ENCODE measurements at places on chromosomes 7 and 10.

- DNase-seq, result peak; percentile 10
Measured at GRCh38 chr7:1716263-1717094, 46.4 kb downstream of the ELFN1 start.

GRCh38 chr7:71267734-71268469, 136.0 kb downstream of the GALNT17 start:
- no peak for DNase-seq

GRCh38 chr10:131452926-131453720, 141.6 kb upstream of the TCERG1L start:
- no peak for DNase-seq

DNA sequence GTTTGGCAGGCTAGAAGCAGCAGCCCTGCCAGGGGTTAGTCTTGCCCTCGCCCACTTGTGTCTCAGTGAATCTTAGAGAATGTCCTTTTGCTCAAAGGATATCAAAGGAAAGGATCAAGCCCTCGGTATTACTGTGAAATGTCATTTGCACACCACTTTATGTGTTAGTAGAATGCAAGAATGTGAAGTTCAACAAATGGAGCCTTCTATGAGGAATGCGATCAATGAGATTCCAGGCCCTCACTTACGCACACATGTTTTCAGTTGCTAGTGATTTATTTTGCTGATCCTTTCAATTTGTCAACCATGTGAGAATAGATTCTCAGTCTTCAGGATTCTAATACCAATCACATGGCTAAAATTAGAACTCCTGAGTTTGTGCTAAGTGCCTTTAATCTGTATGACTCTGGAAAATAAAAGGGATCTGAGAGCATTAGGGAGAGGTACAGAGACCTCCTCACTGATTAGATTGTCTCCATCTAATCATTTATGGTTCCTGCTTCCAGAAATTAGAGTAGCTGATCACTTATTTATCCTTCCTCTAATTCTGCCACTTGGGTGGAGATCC, 123.0 kb upstream of the SP4 start:
- DNase-seq, result no peak

DNA sequence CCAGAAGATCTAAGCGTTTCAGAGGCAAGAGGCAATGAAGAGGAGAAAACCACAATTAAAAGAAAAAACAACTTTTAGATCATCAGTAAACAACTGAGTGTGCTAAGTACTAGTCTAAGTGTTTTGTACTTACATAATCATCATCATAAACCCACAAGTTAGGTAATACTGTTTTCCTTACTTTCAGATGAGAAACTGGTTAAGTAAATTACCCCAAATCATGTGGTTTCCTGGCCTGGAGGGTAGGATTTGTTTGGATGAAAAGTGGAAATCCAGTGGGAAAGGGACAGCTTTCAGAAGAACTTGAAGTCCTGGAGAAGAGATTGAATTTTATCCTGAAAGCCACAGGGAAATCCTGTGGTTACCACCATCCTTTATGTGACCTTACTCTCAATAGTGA, 463.3 kb downstream of the LRMDA start:
- DNase-seq, result no peak

DNA sequence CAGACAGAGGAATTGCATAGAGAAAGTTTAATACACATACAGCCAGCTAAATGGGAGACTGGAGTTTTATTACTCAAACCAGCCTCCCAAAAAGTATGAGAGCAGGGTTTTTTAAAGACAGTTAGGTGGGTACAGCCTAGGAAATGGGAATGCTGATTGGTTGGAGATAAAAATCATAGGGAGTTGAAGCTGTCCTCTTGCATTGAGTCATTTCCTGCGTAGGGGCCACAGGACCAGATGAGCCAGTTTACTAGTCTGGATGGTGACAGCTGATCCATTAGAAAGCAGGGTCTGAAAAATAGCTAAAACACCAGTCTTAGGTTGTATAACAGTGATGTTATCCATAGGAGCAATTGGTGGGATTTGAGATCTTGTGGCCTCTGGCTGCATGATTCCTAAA, 76.1 kb upstream of the POM121L12 start:
- no peak for DNase-seq

GRCh38 chr10:85635650-85636049, 730.9 kb downstream of the GRID1 start:
- DNase-seq, result no peak

DNA sequence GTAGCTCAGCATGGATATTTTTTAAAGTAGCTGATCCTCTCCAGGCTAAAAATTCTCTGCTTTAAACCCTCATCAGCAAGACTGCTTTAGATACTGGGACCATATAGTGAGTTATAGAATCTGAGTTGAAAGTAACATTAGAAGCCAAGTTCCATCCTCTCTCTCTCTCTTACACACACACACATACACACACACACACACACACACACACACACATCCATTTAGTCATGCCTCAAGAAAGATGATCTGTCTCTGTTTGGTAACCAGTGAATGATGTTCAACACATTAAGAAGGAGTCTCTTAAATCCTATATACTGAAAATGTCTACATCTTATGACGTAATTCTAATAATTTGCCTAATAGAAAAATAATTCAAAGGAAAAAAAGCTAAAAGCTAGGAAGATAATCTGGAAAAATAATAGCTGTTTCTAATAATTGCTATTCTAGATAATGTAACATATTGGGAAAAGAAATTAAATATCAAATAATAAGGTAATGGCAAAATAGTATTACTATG, 16.9 kb upstream of the ATP6V0A4 start:
- peak; percentile 19 for DNase-seq

GRCh38 chr7:116426428-116427156, 72.9 kb upstream of the CAV2 start:
- peak; percentile 90 for DNase-seq

GRCh38 chr7:79471283-79471682, 17.8 kb upstream of the MAGI2 start:
- peak; percentile 22 for DNase-seq

DNA sequence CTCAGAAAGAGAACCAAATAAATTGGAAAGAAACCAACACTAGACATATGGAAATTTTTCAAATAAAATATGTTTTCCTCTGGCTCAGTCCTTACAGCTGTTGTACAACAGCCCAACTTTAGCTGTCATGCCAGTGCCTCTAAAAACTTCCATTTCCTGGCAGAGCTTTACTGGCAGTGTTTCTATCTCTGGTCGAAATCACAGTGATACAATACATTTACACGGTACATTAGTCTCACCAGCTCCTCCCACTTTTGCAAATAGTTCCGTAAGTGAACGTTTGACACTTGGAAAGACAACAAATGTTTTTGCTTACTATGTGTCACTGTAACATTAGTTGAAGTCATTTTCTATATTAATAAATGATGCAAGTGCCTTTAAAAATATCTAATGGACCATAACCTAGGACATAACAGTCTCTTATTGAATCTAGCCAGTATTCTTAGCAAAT, 29.8 kb downstream of the BCAP29 start:
- no peak for DNase-seq

DNA sequence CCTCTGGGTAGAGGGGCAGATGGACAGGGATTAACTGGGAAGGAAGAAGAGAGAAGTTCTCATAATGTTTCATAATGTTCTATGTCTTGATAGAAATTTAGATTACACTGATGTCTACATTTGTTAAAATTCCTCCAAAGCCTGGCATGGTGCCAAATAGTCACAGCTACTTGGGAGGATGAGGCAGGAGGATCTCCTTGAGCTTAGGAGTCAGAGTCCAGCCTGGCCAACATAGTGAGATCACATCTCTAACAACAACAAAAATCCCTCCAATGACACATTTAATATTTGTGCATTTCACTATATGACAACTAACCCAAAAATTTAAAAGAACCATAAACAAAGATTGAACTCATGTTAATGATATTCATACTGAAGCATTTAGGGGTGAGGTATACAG, 33.0 kb upstream of the PPP1R3C start:
- peak; percentile 63 for DNase-seq

DNA sequence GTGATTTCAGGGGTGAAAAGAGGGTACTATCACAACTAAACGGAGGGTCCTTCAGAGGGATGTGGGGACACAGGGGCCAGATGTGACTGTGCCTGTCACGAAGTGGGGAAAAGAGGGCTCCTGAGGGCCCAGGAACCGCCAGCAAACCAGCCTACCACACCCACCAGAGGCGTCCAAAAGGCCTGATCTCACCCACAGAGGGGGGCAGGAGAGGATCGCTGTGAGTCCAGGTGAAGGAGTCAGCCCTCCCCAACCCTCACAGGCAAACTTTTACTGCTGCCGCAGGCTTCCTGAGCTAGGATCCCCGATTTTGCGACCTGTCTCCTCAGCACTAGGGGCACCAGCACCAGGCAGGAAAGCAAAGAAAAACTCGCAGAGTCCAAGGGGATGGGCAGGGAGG, 64.7 kb downstream of the HIPK2 start:
- no peak for DNase-seq

- no peak for DNase-seq
Measured at GRCh38 chr7:63521-64021, 128.8 kb upstream of the FAM20C start.

- peak; percentile 63 for DNase-seq
Measured at GRCh38 chr10:37860494-37861190, 3.2 kb upstream of the ZNF248 start.

DNA sequence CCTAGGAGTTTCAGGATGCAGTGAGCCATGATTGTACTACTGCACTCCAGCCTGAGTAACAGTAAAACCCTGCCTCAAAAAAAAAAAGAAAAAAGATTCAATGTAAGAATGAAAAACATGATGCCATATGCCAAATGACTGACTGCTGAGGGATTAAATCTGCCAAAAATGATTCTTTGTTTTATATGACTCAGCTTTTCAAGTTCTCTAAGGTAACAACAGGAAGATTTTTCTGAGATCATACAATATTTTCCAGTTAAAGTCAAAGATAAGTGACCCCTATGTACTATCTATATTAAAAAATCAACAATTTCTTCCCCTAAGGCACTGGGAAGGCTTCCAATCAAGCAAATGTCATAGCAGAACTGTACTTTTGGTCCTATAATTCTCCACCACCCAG, 271.2 kb upstream of the IMMP2L start:
- DNase-seq, result peak; percentile 65

GRCh38 chr7:21160401-21160800, 267.5 kb upstream of the SP4 start:
- DNase-seq, result no peak

DNA sequence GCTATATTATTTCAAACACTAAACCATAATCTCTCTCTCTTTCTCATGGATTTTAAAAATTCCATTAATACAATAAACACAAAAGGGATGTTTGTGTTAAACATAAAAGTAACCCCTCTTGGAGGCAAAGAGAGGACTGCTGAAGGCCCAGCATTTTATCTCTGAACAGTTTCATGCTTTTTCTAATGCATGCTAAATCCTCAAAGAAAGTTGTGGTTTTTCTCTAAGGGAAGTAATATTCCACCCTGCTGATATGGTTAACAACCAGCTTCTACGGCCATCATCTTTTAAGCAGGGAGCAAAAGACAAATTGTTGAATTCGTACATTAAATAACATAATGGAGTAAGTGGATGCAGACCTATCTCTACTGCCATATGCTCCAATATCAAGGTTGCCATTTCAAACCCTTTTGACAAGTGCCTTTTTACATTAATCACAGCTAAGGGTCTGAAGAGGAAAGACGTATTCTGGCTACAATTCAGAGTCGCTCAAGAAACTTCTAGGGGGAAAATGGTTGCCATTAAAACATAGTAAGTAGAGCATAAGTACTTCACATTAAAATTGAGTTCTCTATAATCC, 103.1 kb downstream of the SLC25A13 start:
- DNase-seq, result no peak

- no peak for DNase-seq
Measured at GRCh38 chr7:41956705-41957104, 253.8 kb upstream of the INHBA start.

DNA sequence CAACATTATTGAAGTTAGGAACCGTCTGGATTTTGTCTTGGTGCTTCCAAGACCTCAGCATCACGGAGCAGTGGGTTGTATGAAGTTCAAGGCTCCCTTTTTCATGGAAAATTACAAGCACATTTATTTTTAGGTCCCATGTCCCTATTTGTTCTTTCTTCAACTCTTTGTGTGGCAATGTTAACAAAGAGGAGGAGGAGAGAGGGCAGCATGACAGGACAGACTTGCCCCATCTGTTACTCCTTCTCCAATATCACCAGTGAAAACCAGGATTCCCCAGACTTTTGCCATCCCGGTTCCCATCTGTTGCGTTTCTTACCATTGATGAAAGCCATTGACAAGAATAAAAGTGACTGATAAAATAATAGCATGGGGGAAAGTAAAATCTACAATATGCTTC, 28.6 kb downstream of the EEPD1 start:
- no peak for DNase-seq

DNA sequence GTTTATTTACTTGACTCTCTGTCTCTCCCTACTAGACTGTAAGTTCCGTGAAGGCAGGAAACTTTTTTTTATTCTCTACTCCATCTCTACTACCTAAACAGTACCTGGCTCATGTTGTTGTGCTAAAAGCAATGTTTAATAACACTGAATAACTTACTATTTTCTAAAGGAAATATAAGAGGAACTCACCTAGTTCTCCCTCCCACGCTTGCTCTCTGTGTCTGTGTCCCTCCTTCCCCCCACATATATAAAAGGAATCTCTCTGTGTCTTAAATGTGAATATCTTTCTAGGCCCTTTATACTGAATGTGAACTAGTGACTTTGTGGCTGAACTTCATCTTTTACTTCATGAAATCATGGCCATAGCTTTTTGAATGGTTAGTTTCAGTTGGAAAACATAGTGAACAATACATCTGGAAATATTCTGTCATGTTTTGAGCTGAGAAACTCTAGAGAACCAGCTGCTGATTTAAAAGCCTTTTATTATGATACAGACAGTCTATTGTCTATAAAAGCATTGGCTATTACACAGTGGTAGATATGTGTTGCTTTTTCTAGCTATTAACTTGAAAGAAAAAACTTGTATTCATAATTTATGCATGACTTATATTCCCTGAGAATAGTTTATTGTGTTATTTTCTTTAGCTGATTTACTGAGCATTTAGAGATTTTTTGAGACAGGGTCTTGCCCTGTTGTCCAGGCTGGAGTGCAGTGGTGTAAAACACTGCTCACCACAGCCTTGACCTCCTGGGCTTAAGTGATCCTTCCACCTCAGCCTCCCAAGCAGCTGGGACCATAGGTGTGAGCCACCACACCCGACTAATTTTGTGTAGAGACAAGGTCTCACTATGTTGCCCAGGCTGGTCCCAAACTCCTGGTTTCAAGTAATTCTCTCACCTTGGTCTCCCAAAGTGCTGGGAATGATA, 42.5 kb downstream of the VCL start:
- no peak for DNase-seq

GRCh38 chr7:4302203-4302905, 379.7 kb upstream of the FOXK1 start:
- no peak for DNase-seq

- DNase-seq, result no peak
Measured at GRCh38 chr7:104861729-104862390, 152.1 kb upstream of the KMT2E start.

DNA sequence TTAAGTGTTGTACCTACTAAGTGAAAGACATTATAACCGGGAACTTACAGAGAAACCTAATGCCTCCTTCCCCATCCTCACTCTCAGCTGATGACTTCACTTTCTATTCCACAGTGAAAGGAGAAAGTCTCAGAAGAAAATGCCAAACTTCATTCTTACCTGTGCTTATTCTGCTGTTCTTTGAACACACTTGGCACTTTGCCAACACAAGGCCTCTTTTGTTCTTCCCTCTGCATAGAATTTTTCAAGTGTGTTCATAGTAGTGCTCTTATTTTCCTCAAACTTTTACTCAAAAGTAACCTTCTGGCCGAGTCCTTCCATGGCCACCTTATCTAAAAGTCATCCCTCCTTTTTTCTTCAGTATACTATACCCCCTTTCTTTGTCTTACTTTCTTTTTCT, 59.4 kb upstream of the ETV1 start:
- no peak for DNase-seq

GRCh38 chr7:139153832-139154231, 44.3 kb upstream of the ZC3HAV1 start:
- DNase-seq, result peak; percentile 86

Measured in iris pigment epithelial cell (primary cell).